ENCODE measurements at places on chromosomes 3 and 15.

- no peak for DNase-seq
Observed at GRCh38 chr15:88542342-88542733, 4.1 kb downstream of the DET1 start.

DNA sequence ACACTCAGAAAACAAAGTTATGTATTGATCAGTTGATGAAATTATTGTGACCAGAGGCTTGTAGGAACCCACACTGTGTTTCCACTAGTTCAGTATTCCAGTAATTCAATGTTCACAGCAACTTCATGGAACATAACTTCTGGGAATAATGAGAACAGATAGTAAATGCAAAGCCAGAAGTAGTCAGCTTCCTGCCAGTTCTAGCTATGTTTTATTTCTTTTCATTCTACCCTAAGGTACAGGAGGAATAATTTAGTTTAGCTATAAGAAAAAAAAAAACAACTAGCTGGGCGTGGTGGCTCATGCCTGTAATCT, 48.6 kb downstream of the ARHGEF26 start:
- DNase-seq: no peak

GRCh38 chr15:75230016-75230343, 28.2 kb upstream of the GOLGA6C start:
- no peak for DNase-seq

DNA sequence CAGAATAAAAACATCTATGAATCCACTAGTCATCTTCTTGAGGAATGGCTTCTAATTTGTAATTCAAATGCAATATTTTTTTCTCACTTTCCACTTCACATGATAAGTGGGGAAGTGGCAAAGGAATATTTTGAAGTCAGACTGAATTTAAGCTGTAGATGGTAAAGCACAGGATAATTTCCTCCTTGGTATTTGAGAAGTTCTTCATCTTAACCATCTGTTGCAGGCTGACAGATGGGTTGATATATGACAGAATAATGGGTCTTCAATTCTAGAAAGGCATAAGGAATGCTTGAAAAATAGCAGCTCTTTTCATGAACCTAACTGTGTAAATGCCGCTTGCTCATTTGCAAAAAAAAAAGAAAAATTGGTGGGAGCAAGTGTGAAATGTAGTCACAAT, 66.5 kb upstream of the SNTN start:
- DNase-seq: no peak

GRCh38 chr15:78205337-78205736, 29.0 kb downstream of the ACSBG1 start:
- DNase-seq: no peak

GRCh38 chr3:181790561-181790960, 78.8 kb downstream of the SOX2 start:
- DNase-seq: no peak

GRCh38 chr3:69671082-69671952, 67.9 kb upstream of the MITF start:
- DNase-seq: no peak

DNA sequence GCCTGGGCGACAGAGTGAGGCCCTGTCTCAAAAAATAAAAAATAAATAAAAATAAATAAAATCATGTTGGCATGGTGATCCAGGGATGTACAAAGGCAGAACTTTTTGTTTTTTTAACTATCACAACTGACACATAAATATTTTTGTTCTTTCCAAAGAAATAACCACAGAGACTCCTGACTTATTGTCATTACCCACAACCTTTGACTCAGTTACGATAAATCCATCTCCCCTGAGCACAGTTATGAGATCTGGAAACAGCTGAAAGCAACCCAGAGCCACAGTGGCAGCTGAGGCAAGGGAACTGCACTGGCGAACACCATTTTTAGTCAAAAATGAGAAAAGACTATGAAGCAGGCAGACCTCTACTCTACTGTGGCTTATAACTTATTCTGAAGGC, 24.0 kb downstream of the OSBPL10 start:
- DNase-seq: no peak

- DNase-seq: no peak
Observed at GRCh38 chr3:194259982-194260766, 91.0 kb downstream of the CPN2 start.

- DNase-seq: no peak
Observed at GRCh38 chr3:2967871-2968270, 142.3 kb downstream of the IL5RA start.

GRCh38 chr3:47394881-47395280, 14.1 kb downstream of the PTPN23 start:
- no peak for DNase-seq

GRCh38 chr3:168141405-168141998, 45.8 kb upstream of the GOLIM4 start:
- DNase-seq: no peak

DNA sequence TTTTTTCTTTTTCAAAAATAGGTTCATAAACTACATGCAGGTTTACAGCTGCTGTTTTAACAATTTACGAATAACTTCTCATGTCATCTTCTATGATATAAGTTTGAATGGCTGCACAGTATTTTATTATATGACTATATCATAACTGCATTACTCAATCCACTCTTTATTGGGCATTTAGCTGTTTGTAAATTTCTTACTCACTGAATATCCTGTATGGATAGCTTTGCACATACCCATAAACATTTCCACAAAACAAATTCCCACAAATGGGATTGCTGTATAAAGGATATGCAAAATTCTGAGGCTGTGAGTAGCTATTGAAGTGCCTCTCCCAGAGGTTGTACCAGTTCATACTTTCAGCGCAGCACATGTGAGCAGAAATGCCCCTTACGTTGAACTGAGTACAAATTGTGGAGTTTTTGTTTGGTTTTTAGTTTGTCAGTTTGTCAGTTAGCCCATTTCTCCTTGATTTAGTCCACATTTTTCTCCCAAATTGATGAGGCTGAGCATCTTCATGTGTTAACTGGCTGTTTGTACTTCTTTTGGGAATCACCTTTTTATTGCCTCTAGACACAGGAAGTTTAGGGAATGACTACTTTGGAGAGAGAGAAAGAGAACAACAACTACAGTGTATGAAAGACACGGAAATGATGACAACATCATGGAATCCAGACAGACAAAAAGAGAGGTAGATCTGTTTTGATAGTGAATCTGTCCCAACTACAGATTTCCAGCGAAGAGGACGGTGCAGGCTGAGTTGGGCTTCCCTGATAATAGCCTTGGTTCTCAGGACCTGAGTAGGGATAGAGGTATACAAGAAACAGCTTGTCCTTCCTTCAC, 24.8 kb downstream of the TTC23 start:
- DNase-seq: no peak

GRCh38 chr3:195063581-195064193, 207.3 kb downstream of the XXYLT1 start:
- no peak for DNase-seq

- no peak for DNase-seq
Observed at GRCh38 chr15:51692154-51692553, 10.9 kb downstream of the SCG3 start.

- no peak for DNase-seq
Observed at GRCh38 chr3:168049367-168049974, 46.3 kb downstream of the GOLIM4 start.

- DNase-seq: no peak
Observed at GRCh38 chr3:184600685-184601377, 39.2 kb downstream of the EPHB3 start.

- DNase-seq: no peak
Observed at GRCh38 chr15:70090436-70091296, 7.1 kb downstream of the TLE3 start.

DNA sequence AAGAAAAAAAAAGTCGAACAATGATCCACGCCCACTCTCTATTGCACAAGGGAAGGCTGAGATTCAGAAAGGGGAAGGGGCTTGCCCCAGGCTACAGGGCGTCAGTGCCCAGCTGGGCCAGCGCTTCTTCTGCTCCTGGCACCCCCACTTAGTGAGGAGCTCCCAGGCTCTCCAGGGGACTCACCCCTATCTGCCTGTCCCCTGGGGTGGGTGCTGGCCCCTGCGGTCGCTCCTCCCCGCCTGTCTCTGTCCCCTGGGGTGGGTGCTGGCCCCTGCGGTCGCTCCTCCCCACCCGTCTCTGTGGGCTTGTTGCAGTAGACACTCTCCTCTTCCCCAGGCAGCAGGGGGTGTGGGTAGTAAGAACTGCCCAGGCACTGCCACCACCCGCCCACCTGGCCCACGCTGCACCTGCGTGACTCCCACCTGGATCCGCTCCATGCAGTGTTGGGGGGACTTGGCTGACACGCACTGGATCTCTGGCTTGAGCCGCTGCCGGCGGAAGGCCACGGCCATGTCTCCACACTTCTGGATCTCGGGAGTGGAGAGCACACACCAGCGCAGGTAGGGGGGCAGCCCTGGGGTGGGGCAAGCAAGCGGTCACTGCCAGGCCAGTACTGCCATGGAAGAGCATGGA, 14.6 kb downstream of the MELTF start:
- DNase-seq: no peak

GRCh38 chr3:47817609-47818008, 14.7 kb downstream of the DHX30 start:
- no peak for DNase-seq

GRCh38 chr15:77710637-77711036, 77.9 kb upstream of the LINGO1 start:
- DNase-seq: no peak

- no peak for DNase-seq
Observed at GRCh38 chr15:91866971-91867372, 13.5 kb downstream of the SLCO3A1 start.

GRCh38 chr3:52339612-52340011, 23.5 kb downstream of the DNAH1 start:
- no peak for DNase-seq

DNA sequence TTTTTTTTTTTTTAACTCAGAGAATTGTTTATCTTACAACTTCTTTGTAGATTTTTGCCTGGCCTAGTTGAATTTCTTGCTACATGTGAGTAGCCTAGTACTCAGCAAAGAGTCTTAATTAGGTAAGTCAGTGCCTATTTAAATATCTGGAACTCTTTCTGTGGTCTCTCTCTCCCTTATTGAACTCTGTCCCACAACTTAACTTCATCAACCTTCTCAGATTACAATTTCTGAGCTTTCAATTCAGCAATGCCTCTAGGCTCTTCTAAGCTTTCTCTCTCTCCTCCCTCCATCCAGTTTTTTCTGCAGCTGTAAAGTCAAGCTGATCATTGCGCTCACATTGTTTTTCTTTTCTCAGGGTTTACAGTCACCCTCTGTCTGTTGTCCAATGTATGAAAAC, 517.6 kb upstream of the ROBO1 start:
- DNase-seq: no peak

DNA sequence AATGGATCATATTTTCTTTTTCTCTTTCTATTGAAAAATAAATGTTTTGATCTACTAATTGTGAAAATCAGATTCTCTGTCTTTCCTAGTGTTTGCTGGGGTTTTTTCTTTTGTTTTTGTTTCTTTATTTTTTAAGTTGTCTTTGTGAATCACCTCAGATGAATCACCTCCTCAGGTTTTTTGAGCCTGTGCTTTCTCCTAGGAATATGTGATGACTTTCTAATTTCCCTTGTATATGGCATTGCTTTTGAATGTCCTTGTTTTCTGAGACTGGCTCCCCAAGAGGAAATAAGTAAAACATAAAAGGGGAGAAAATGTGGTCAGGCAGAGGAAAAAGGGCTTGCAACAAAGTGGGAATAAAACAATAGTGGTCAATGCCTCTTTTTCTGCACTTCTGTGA, 750.0 kb downstream of the ZPLD1 start:
- DNase-seq: no peak

GRCh38 chr3:21310161-21310560, 440.8 kb downstream of the ZNF385D start:
- no peak for DNase-seq

- no peak for DNase-seq
Observed at GRCh38 chr3:105094588-105094987, 272.1 kb upstream of the ALCAM start.

DNA sequence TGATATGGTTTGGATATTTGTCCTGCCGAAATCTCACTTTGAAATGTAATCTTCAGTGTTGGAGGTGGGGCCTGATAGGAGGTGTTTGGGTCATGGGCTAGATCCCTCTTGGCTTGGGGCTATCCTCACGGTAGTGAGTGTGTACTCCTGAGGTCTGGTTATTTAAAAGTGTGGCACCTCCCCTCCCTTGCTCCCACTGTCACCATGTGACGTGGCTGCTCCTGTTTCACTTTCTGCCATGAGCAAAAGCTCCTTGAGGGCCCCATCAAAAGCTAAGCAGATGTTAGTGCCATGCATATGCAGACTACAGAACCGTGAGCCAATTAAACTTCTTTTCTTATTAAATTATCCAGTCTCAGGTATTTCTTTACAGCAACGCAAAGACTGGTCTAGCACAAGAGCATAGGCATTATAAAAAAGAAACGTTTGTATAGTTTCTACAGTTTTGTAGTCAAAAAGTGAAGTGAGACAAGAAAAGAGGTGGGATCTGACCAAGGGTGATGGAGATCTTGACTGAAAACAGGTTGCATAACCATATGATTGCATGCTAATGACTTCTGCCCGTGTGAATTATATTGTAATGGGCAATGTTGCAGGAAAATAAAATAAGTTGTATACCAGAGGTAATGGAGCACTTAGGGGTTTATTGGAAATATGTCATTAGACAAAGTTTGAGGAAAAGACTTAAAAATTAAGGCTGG, 28.5 kb upstream of the CLASP2 start:
- no peak for DNase-seq

GRCh38 chr15:94526071-94526689, 294.8 kb downstream of the MCTP2 start:
- DNase-seq: no peak

DNA sequence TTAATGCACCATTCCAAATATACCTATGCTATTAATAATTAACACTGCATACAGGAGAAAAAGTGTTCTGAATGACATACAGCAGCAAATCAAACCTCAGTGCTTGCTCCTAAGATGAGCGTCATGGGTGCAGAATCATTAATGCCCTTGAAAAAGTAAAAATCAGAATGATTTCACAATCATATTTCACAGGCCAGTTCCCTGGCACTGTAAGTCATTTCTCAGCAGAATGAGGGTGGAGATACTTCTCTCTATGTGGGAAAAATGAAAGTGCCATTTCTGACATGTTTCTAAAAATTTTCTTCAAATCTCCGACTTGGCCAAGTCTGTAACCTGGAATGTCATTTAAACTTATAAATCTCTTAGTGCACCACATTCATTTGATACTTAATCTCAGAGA, 549.8 kb upstream of the AGTR1 start:
- no peak for DNase-seq

DNA sequence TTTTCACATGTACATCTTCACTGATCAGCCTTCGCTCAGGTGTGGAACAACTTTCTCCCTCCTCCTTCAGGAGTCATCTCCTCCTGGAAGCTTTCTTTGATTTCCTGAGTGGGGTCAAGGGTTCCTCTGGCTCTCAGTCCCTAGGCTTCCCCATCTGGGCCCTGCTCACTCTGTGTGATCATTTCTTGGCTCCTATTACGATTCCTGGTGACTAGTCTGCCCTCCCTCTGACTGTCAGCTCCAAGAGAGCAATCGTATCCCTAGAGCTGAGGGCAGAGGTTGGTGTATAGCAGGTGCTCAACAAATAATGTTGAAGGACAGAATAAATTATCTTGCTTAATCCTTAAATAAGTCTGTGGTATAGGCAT, 15.3 kb upstream of the PRKCD start:
- no peak for DNase-seq

DNA sequence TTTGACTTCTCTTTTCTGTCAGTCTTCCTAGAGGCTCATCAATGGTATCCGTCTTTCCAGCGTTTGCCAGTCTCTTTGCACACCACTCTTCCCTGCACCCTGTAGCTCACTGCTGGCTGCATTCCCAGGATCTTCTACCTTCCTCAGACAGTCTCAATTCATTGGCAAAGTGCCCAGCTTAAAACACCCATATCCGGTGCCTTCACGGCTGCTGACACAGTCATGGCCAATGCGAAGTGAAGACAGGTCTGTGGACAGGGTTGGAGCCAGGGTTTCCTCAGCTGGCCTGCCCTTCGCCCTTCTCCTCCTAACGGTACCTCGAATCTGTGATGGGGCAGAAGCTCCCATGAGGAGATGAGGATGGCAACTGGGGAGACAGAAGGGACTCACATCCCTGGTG, 36.1 kb downstream of the PTH1R start:
- DNase-seq: no peak

All from stimulated activated CD4-positive, alpha-beta T cell treated with anti-CD3 and anti-CD28 coated beads, Interleukin-1b, Interleukin-23, amount 100 ng/mL, for 1 hour (primary cell).